Foreskin keratinocyte (primary cell): ENCODE measurements at places on chromosomes 16 and 17. TPM values are rescaled to one million over a fixed set of nuclear protein-coding genes. Genes with fewer than 3 reads are reported as not detected.

Gene SPATA2L
- 5.4 and 5.6 TPM in 2 replicates for total RNA-seq

DNA sequence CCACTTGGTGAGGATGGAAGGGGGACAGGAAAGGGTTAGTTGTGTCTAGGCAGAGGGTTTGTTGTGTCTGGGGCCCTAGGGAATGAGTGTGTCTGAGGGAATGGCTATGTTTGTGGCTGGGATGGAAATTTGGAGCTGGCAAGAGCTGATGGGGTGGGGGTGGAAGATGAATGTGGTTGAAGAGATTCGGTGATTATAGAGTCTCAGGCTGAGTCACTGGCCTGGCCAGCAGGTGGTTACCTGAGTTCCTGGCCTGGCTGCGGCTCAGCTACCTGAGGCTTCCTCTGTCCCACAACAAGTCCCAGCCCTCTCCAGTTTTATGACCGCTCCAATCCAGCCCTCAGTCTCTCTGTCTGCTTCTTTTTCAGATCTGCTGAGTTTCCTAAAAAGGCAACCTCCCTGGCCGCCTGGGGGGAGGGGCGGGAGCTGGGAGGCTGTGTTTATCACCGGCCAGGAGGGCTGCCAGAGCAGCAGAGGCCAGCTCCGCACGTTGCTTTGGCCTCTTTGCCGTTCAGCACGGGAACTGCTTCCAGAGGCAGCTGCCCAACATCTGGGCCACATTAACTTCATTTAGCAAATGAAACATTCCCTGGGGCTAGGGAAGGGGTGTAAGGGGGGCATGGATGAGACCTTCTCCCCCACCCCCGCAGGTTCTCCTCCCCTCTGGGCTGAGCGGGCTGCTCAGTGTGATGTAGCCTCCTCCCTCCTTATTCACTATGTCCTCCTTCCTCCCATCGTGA is 21.8 kb downstream of the ITGB3 start:
- DNase-seq: peak; percentile 44

DNA sequence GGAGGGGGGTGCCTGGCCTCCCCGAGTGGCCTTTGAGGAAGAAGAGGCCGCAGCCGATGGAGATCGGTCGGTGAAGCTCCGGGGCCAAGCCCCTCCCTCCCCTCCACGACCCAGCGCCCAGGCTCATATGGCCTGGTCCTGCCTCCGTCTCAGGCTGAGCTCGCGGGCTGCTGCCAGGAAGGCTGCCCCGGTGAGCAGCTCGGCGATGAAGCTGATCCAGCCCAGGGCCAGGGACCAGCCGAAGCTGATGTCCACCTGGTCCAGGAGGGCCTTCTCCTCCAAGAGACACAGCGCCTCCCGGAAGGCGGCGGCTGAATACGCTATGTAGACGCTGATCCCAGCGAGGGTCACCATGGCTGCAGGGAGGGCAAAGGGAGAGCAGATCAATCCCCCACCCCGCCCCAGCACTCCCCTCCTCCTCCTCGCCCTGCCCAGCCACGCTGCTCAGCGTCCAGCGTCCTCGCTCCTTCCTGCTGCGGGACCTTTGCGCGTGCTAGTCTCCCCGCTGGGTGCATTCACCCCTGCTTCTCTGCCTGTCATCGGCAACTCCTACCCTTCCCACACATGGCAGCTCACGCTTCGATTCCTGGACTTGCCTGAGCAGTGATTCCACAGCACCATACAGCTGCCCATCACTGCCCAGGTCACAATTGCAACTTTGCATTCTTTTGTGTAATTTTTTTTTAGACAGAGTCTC is 20.5 kb downstream of the TMEM114 start:
- no peak for DNase-seq

GRCh38 chr17:63881935-63882601 is at the start of gene GH2:
Gene GH2 (minus strand): TSS chr17:63881944. CDS start chr17:63881801, 143 bp downstream.
- peak; percentile 14 for DNase-seq

DNA sequence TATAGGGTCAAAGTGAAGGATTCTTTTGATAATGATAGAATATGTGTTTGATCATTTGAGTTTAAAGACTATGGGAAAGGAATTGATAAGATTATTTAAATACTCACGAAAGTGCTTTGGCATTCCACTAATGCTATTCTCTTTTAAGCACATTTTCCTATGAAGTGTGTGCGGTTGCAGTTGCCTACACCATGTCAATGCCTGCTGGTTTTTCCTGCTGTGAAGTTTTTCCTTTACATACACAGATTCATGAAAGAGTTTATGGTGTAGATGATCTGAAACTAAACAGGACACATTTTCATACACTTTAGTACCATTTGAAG is 78.7 kb downstream of the VMP1 start:
- no peak for DNase-seq

DNA sequence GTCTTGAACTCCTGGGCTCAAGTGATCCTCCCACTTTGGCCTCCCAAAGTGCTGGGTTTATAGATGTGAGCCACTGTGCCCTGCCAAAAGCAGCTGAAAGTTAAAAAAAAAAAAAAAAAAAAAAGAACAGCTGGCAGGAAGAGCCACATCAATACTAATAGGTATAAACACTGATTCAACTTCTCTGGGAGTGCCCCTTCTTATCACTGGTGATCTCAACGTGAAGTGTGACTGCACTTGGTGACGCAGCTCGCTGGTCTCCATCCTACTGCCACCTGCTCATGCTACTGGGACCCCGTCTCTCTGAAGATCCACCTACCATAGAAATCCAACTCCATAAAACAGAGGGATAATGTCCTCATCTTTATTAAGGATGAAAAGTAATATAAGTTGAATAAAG is 40.8 kb downstream of the RNF157 start:
- DNase-seq: no peak

GRCh38 chr17:78541488-78542206 is 35.5 kb downstream of the DNAH17 start:
- DNase-seq: no peak

DNA sequence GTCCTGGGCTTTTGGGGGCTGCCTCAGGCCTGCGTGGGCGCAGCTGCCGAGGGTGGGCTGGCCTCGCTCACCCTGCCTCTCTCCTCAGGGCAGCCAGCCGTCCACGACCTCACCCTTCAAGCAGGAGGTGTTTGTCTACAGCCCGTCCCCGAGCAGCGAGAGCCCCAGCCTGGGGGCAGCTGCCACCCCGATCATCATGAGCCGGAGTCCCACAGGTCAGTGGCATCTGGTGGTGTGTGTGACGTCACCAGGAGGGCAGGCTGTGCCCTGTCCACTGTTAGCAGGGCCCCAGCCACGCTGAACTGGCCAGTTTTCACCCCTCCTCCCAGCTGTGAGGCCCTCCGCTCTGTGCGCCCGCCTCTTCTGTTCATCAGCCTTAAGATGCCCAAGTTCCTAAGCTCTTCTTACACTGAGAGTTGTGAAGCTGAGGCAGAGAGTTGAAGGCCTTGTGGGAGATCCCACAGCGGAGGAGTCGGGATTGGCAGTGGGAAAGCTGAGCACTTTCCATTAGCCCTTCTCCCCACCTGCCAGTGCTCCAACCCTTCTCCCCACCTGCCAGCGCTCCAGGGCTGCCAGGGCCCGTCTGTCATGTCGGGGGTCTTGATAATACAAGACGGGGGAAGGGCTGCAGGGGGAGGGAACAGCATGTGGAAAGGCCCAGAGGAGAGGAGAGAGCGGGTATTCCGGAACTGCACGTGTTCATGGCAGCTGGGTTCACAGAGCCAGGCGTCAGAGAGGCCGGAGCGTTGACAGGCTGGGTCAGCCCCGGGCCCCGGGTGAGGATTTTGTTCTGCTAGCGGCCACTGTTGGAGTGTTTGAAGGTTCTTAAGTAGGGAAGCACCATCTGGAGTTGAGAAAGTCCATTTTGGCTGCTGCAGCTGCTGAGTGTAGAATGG is 36.3 kb downstream of the OR1D5 start:
- DNase-seq: no peak

Gene BIRC5
- total RNA-seq: 54.7 and 69.5 TPM in 2 replicates

Gene CALB2
- 0.07 TPM in 1 of 2 replicates, not detected in the other for total RNA-seq

Gene CCDC144A
- 0.17 and 2.4 TPM in 2 replicates for total RNA-seq

DNA sequence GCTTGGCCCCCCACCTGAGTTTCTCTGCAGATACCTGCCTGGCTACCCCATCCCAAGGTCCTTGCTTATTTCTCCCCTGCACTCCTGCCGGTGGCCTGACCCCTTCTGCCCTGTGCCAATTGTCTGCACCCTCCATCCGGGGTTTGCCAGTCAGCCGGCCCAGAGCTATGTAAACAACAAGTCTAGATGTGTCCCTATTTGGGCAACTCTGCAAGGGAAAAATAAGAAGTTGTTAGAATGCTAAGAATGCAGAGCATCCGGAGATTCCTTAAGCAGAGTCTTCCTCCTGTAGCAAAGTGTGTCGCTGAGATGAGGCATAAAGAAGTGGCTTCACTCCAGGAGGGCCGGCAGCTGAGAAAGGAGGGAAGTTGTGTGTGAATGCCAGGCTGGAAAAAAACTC is 46.6 kb downstream of the RGS9 start:
- no peak for DNase-seq

Gene PLXDC1
- total RNA-seq: 0.27 and 0.28 TPM in 2 replicates

DNA sequence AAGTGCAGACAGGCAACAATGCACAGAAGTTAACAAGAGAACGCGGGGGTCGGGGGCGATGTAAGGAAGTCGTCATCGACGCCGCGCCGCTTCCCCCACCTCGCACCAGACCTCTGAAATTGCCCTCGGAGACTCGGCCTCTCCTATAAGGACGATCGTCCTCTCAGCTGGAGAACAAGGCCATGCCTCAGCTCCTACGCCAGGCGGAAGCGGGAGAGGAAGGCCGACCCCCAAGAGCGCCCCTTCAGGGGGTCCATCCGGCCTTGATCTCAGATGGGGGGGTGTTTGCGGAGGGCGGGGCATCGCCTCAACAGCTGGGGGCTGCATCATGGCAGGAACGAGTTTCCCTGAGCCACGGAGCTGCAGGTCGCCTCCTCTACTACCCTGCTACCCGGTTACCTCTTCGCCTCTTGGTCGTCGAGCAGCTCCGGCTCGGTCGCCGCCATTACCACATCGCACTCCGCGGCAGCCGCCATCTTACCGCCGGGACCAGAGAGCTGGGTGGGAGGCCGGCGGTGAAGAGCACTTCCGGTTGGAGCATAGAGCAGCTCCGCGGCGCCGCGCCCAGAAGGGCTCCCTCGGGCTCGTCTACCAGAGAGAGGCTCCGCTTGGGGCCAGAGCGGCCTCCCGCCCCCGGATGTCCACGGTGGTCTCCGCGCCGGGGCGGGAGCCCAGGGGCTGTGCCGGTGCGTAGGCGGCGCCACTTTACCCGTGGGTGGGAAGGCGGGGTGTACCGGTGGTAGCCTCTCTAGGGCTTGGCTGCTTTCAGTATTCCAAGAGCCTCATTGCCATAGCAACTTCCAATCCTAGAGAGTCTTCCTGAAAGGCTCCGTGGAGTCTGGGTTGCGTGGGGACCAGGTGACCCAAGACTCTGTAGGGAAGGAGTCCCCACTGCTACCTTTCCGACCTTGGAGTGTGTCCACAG is at the start of gene DNAJC7:
TSS of gene DNAJC7 (minus strand) at position 499 of the 925 bp plus-strand sequence. CDS start at position 476, 23 bp downstream.
- peak; percentile 91 for DNase-seq

DNA sequence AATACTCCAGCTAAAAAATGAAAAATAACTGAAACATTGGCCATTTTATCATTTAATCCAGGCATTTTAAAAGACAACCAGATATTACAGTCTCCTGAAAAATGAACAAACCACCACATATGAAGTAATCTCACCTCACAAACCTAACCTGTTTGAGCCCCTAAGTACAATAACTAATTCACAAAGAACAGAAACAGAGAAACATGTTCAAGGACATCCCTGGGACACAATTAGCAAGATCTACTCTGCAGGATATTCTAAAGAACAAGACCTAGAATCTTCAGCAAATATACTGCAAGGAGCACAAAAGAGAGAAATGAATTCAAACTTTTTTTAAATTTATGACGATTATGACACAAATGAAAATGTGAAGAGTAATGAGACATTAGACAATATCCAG is 50.8 kb upstream of the ANKFY1 start:
- DNase-seq: no peak

Gene SLC16A11
- total RNA-seq: 0.21 and 0.24 TPM in 2 replicates

DNA sequence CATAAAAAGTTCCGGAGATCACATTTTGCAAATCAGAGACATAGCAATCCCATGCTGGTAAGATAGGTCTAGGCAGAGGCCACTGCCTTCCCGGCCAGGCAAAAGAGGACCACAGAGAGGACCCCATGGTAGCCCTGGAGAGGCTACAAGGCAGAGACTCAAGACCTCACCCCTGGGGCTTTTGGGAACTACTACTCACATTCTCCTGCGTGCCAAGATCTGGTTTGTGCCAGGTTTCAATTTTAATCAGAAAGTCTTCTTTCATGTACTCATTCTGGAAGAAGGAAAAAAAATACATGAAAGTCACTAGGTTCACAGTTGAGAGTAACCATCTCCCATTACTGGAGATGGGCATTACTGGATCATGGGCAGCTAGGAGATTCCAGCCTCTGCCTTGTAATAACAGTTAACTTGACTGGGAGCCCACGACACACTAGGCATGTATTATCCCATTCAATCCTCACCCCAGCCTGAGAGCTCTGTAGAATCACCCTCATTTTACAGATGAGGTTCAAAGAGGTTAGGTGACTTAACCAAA is 21.2 kb downstream of the PITPNA start:
- no peak for DNase-seq

DNA sequence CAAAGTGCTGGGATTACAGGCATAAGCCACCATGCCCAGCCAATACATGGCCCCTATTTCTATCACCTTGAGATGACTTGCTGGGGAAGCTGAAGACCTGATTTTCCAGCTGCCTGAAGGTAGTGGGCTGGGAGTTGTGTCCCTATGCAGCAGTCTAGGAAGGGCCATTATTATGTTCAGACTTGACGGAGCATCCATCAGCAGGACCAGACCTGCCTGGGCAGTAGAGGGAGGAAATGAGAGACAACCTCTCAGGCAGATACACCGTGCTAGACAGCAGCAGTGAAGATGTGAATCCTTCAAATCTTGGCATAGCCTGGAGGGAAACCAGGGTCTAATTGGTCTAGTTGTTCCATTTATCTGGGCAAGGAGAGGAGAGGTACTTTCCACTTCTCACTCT is 35.6 kb upstream of the PHOSPHO1 start:
- DNase-seq: peak; percentile 71

Gene GRAP
- total RNA-seq: 0.14 TPM in 2 replicates

GRCh38 chr17:8140065-8141029 is 11.9 kb downstream of the PER1 start:
- no peak for DNase-seq

DNA sequence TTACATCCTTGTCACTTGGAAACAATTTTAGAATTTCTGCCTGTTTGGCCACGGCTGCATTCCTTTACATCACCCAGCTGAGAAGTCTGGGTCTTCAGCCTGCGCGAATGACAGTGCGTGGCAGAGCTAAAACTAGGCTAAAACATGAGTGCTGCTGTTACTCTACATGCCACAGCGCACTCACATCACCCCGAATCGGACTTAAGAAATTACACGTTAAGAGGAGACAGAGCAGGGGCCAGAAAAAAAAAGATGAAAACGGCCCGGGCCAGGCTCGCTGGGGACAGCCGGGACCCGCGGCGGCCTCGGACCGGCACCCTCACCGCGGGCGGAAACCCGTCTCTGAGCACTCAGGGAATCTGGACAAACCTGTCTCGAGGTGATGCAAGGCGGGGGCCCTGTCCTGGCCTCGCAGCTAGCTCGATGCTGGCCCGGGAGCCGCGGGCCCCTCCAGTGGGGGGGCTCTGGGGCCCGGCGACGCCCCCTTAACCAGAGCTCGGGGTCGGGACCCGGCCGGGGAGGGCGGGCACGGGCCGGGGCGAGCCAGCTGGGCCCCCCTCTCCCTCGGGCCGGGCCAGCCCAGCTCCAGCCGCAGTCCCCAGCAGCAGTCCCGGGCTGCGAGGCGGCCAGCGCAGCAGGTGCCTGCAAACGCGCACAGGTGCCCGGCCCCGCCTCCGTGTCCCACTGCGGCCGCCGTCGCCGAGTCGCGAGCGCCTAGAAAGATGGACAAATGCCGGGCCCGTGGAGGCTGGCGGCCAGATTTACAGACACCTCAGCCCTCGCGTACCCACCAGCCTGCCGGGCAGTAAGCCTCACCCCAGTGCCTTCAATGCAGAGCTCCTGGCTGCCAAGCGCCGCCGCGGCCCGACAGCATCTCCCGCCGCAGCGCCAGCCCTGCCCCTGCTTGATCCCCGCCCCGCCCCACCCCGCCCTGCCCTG is at the start of gene AKTIP:
TSS of gene AKTIP (minus strand) at position 879 of the 939 bp plus-strand sequence. CDS start 2,950 bp downstream, outside the sequence.
- peak; percentile 34 for DNase-seq
